Spinal cord (tissue), 10 donors: ENCODE measurements at places on chromosomes 7 and 10. TPM values are rescaled to one million over a fixed set of nuclear protein-coding genes. Genes with fewer than 3 reads are reported as not detected.

- no peak overlapping the region for H3K4me3 ChIP-seq
- no peak for DNase-seq
- H3K36me3 ChIP-seq: no peaks in the 10 kb centered on the region
- H3K27ac ChIP-seq: no peak overlapping the region
Observed at GRCh38 chr7:68524126-68524525, 1074.1 kb upstream of the AUTS2 start.

- no peak for DNase-seq
- no peaks in the 10 kb centered on the region for H3K4me1 ChIP-seq
- H3K27ac ChIP-seq: no peak overlapping the region
- H3K27me3 ChIP-seq: no peaks in the 10 kb centered on the region
- peaks cover 44% of the 10 kb centered on the region for H3K36me3 ChIP-seq
Observed at GRCh38 chr10:49751636-49752510, 10.2 kb downstream of the OGDHL start.

- no peaks in the 10 kb centered on the region for H3K27me3 ChIP-seq
- no peak overlapping the region for H3K27ac ChIP-seq
- no peaks in the 10 kb centered on the region for H3K4me1 ChIP-seq
Observed at GRCh38 chr7:123715799-123716198, 33.0 kb downstream of the WASL start.

DNA sequence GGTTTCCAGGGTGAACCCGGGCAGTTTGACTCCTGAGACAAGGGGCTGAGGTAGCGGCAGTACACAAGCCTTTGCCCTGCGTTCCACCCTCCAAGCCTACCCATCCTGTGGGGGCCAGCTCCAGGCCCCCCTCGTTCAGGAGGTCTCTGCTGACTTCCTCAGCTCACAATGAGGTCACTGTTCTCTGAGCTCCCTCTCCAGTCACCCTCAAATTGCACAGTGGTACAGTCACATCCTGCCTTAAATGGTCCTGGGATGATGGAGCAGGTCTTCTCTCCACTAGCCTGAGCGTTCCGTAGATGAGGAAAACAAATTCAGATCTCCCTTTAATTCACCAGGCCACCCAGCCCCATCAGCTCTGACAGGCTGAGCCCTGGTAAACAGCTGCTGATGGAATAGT, 90.2 kb downstream of the SH3PXD2A start:
- no peak for DNase-seq
- H3K36me3 ChIP-seq: no peaks in the 10 kb centered on the region
- H3K4me3 ChIP-seq: no peak overlapping the region
- H3K27ac ChIP-seq: no peak overlapping the region
- H3K27me3 ChIP-seq: no peaks in the 10 kb centered on the region
- H3K4me1 ChIP-seq: peaks cover 23% of the 10 kb centered on the region

Gene TMED4
- 99.1 TPM for total RNA-seq
